GM19239 (cell line): ENCODE measurements at places on chromosomes 11 and 22.

GRCh38 chr11:92083123-92083522, 141.5 kb upstream of the FAT3 start:
- no peak for DNase-seq

- DNase-seq: no peak
Observed at GRCh38 chr11:12376259-12377081, 901 bp upstream of the PARVA start.

DNA sequence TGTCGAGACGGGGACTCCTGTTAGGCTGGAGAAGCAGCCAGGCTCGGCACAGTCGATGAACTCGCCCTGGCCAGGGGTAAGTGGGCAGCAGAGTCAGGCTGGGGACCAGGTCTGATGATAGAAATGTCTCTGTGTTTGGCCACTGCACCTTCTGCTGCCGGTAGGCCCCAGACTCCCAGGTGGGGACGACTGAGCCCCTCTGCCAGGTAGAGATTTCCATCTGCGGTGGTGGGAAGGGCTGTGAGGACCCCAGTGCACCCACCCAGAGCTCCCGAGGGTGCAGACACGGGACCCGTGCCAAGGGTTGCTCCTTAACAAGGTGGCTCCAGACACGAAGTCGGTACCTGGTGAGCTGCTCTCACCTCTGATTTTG, 862.5 kb downstream of the TBC1D22A start:
- DNase-seq: no peak

GRCh38 chr11:87260811-87261210, 223.1 kb downstream of the TMEM135 start:
- no peak for DNase-seq

GRCh38 chr11:64583296-64584262, 7.4 kb upstream of the SLC22A12 start:
- no peak for DNase-seq

DNA sequence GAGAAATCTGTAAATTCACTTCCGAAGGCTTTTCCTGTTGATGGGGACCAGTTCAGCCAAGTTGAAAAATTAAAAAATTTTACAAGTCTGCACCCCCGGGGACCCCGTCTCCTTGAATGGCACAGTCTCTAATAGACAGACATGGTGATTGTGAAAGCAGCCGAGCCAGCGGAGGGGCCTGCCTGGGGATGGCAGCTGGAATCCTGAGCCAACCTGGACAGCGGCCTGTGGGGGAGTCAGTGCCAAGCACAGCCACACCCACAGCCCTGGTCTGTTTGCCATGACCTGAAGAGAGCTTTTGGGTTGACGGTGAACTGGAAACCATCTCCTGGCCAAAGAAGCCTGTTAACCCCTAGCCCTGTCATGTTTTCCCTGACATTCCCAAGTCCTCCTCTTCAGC, 64.7 kb downstream of the PARVG start:
- DNase-seq: no peak

DNA sequence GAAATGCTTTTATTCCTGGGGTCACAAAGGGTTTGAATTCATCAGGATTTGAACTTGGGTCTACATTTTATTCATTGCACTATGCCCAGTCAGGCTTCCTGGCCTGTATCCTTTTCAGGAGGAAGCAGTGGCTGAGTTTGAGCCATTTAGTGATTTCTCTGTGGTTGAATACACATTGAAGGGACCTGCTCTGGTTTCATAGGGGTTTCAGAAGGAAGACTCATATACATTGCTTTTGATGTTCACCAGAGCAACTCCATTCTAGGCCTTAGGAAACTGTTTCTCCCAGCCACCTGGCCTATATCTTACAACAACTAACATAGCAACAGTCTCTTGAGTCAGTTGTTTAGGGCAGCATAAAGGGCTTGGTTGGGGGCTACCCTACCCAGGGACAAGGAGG, 165.7 kb downstream of the INSC start:
- no peak for DNase-seq

GRCh38 chr11:13881226-13881905, 81.2 kb upstream of the SPON1 start:
- no peak for DNase-seq

- no peak for DNase-seq
Observed at GRCh38 chr11:134413826-134414731, 2.0 kb upstream of the B3GAT1 start.

GRCh38 chr22:35380013-35380412, 883 bp upstream of the HMOX1 start:
- DNase-seq: no peak

DNA sequence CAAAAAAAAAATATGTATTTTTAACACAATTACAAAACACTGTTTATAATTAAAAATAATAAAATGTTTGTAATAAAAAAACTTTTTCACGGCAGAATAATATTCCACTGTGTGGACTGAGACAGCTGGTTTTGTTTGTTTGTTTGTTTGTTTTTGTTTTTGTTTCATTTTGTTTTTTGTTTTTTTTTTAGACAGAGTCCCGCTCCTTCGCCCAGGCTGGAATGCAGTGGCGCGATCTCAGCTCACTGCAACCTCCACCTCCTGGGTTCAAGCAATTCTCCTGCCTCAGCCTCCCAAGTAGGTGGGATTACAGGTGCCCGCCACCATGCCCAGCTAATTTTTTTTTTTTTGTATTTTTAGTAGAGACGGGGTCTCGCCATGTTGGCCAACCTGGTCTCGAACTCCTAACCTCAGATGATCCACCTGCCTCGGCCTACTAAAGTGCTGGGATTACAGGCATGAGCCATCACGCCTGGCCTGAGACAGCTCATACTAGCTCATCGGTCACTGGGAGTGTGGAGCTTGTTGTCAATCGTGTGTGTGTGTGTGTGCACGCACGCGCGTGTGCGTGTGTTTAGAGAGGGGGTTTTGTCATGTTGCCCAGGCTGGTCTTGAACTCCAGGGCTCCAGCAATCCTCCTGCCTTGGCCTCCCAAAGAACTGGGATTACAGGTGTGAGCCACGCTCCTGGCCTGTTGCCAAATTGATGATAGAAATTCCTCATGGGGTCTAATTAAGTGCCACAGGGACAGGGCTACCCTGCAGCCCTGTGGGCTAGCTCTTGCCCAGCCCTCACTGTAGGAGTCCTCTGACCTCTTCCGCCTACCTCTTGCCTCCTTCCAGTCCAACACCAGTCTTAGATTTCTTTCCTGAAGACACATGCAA, 7.2 kb upstream of the AIFM3 start:
- no peak for DNase-seq

DNA sequence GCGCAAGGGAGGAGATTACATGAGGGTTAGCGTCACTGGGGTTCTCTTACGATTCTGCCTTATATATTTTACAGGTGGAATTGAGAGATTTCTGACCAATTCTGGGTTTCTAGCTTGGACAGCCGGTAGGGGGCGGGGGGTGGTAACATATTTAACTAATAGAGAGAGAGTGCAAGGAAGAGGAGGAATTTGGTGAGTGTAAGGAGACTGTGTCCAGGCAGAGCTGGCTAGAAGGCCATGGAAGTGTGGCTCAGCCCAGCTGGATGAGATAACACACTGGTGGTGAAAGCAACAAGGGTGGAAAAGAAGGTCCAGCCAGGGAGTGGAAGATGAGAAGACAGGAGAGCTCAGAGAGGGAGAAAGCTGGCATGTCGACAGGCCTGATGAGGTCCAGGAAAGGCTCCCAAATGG, 56.5 kb downstream of the ST3GAL4 start:
- no peak for DNase-seq

DNA sequence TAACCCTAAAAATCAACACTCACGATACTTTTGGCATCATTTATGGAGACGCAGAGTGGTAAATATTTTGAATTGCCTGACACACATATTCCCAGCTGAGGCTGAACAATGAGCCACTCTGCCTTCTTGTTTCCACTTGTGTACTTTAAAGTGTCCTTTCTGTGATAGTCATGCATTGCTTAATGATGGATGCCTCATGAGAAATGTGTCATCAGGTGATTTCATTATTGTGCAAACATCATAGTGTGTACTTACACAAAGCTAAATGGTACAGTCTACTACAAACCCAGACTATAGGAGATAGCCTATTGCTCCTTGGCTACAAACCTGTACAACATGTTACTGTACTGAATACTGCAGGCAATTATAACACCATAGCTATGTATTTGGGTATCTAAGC, 44.2 kb downstream of the MRE11 start:
- no peak for DNase-seq

GRCh38 chr11:33694346-33695050, 6.1 kb downstream of the C11orf91 start:
- no peak for DNase-seq

- DNase-seq: no peak
Observed at GRCh38 chr11:37422511-37422910, 824.5 kb upstream of the RAG2 start.

DNA sequence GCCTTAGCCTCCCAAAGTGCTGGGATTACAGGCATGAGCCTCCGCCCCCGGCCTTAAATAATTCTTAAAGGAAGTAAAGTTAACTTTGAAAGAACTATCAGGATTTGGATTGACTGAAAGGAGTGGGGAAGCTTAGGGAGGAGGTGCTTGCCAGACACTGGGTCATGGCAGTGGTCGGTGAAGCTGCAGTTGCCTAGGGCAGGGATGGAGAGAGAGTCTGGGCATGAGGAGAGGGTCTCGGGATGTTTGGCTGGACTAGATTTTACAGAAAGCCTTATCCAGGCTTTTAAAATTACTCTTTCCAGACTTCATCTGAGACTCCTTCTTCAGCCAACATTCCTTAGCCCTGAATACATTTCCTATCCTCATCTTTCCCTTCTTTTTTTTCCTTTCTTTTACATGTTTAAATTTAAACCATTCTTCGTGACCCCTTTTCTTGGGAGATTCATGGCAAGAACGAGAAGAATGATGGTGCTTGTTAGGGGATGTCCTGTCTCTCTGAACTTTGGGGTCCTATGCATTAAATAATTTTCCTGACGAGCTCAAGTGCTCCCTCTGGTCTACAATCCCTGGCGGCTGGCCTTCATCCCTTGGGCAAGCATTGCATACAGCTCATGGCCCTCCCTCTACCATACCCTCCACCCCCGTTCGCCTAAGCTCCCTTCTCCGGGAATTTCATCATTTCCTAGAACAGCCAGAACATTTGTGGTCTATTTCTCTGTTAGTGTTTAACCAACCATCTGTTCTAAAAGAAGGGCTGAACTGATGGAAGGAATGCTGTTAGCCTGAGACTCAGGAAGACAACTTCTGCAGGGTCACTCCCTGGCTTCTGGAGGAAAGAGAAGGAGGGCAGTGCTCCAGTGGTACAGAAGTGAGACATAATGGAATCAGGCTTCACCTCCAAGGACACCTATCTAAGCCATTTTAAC, at the start of gene NNMT:
Gene NNMT, plus strand, starts transcription at position 724 of the 929 bp plus-strand sequence. Its CDS starts 158 bp downstream, at position 882.
- DNase-seq: no peak

DNA sequence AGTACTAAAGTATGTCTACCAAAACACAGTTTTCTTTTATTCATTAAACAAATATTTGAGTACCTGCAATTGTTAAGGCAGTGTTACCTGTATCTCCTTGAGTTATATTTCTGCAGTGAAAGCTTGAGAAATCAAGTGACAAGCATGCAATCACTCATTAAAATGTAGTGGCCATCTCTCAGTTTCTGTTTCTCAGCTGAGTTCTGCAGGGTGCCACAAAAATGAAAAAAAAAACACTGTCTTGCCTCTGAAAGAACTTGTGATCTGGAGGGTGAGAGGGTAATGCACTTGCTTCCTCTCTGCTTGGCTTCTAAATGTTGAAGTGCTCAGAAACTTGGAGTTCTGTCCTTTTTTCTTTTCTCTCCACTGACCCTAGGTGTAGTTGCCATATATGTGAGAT, 6.8 kb downstream of the QSER1 start:
- peak; percentile 18 for DNase-seq

- no peak for DNase-seq
Observed at GRCh38 chr11:75167617-75168016, 16.7 kb downstream of the SLCO2B1 start.

DNA sequence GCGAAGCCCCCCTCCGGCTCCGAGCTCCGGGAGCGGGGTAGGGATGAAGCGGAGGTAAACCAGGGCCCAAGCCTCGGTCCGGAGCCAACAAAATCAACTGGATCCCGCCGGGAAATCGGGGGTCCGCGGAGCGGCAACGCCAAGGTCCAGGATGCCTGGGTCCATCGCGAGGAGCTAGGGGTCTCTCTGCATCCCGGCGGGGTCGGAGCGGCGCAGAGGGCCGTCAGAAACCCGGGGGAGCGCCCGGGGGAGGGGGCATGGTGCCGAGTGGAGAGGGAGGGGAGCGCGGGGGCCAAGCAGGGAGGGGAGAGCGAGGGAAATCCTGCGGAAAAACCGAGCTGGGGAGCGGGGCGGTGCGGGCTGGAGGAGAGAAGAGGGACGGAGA, 51.8 kb downstream of the SLC22A12 start:
- no peak for DNase-seq

GRCh38 chr11:45692808-45693453, 27.5 kb upstream of the CHST1 start:
- no peak for DNase-seq

DNA sequence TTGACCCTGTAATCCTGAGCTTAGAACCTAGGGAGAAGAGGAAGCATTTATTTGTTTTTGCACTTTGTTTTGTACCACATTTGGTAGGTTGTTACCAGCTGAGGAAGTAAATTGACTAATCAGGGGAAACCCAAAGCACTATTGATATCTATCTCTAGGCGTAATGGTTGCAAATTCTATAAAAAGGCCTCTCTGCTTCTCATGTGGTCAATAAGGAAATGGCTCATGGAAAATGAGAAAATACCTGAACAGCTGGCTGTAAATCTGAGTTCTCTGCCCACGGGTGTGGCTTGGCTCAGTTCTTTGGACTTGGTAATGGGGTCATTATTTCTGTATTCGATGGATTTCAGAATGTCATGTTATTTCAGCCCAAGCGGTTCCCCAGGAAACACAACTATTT, 42.4 kb downstream of the BARX2 start:
- DNase-seq: no peak

DNA sequence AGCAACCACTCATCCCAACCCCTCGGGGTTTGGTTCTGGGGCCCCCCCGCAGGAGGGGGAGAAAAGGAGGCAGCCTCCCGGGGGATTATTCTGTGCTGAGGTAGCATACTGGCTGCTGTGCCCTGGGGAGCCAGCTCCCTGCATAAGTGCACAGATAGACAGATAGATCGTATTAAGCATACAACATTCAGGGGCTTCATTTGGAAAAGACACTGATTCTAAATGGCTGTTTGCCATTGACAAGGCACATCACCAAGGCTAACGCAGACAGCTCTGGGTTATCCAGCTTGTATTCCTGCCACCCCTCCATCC, 547.9 kb downstream of the BUD13 start:
- DNase-seq: no peak

DNA sequence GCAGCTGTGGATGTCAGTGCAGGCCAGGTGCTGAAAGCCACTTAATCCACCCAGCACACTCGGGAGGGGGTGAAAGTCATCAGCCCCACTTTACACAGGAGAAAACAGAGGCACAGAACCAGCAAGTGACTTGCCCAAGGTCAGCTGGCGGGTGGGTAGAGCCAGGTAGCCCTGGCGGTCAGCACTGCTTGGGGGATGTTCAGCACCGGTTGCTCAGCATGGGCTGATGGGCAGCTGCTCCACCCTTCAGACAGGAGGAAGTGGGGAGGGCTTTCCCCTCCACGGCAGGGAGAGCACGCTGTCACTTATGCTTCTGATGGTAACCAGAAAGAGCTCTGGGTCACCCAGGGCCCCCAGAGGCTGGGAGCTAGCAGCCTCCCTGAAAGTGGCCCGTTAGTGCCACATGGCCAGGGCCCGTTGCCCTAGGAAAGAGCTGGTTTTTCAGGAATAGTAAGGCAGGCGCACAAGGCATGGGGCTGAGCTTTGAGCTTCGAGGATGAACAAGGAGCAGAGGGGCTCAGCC, 417.9 kb downstream of the CTTN start:
- no peak for DNase-seq

- no peak for DNase-seq
Observed at GRCh38 chr11:2787816-2788167, 88.0 kb upstream of the KCNQ1OT1 start.

GRCh38 chr11:116693593-116694348, 79.0 kb downstream of the BUD13 start:
- DNase-seq: no peak
